ENCODE measurements at places on chromosomes 2 and 18. TPM values are rescaled to one million over a fixed set of nuclear protein-coding genes. Genes with fewer than 3 reads are reported as not detected.

The RBM43 gene
- total RNA-seq: 2.1 TPM

The SERPINB2 gene
- total RNA-seq: not detected

The IL36RN gene
- not detected for total RNA-seq

The MYO7B gene
- total RNA-seq: 0.11 TPM

The ANKRD30BL gene
- not detected for total RNA-seq

The TRIM43 gene
- not detected for total RNA-seq

The DUSP19 gene
- total RNA-seq: 4.4 TPM

The UGT1A6 gene
- not detected for total RNA-seq

The CYP27A1 gene
- 12.7 TPM for total RNA-seq

The ADAM23 gene
- 0.22 TPM for total RNA-seq

The COA5 gene
- total RNA-seq: 22.4 TPM

The BBS5 gene
- total RNA-seq: 1.5 TPM

The EN1 gene
- not detected for total RNA-seq

The MYO5B gene
- total RNA-seq: not detected

The FAM237A gene
- not detected for total RNA-seq

The HMSD gene
- not detected for total RNA-seq

The DCDC2C gene
- not detected for total RNA-seq

The TSPYL6 gene
- total RNA-seq: not detected

The FAM110C gene
- total RNA-seq: 0.17 TPM

The MC5R gene
- total RNA-seq: not detected

The UNC50 gene
- total RNA-seq: 46.5 TPM

The GPR55 gene
- not detected for total RNA-seq

The POLR1A gene
- 5.5 TPM for total RNA-seq

The NMUR1 gene
- not detected for total RNA-seq

The NOTO gene
- total RNA-seq: not detected

The LOXHD1 gene
- total RNA-seq: 0.26 TPM

The SMPD4 gene
- total RNA-seq: 8.5 TPM

The DOCK10 gene
- 2.4 TPM for total RNA-seq

The BOLL gene
- not detected for total RNA-seq

The LRRFIP1 gene
- total RNA-seq: 153 TPM

Data from dermis lymphatic vessel endothelial cell (primary cell).